ENCODE measurements at places on chromosomes 12 and 14.

- no peak for DNase-seq
Observed at GRCh38 chr14:95547272-95547625, 12.4 kb downstream of the GLRX5 start.

DNA sequence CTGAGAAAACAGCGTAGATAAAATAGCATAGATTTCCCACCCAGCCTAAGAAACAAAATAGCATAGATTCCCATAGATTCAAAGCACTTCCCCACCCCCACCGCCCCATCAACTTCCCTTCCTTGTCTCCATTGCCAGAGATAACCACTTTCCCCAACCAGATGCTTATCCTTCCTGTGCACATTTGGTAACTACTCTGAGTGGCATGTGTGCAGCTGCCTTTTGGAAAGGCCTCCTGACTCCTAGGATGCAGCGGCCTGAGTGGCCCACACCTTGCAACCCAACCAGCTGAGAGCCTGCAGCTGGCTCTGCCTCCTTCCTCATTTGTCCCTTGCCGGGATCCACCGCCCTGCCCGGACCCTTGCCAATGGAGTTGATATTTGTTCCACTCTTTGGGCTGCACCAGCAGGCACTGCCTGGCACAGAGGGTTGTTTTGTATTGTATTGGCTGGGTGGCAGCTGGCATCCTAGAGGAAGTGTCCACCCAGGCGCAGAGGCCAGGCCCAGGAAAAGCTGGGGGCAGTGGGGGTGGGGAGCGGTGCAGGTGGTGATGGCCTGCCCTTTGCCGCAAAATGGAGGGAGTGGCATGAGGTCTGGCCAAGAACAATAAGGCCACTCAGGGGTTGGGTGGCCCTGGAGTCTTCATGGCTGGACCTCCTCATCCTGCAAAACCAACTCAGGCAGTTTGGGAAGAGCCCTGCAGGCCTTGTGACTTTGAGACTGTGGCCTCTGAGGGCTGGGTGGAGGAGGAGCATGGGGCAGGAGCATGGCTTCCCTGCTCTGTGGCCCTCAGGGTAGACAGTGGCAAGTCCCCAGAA is 4.9 kb downstream of the SLC48A1 start:
- DNase-seq: no peak

DNA sequence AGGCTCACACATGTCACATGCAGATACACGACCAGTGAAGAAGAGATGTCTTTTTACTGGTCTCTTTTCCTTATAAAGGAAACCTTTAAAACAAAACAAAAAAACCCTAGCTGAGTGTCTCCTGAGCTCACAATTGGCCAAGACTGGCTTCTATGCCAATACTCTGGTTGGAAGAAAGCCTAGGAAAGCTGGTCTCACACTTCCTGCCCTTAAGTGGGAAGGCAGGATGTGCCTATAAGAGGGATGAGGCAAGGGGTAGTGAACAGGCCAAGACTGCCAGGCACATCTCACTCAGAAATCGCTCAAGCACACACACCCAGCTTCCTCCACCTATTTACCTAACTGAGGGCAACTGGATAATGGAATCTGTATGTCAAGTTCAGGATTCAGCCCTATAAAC is 50.0 kb downstream of the SOCS2 start:
- DNase-seq: no peak

DNA sequence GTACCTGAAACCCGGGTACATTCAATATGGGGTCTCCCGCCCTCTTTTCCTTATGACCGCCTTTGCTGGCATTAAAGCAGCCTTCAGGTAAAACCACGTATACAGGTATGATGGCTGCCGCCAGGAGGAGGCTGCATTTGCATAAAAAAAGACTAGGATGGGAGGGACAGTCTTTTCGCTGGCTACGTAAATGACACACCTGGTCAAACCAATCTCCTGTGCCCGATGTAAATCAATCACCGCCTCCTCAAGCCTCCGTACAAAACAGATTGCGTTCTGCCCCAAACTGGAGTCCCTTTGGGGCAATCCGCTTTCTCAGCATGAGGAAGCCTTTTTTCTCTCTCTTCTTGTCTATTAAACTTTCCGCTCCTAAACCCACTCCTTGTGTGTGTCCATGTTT is 8.1 kb upstream of the ALDH1L2 start:
- no peak for DNase-seq

- no peak for DNase-seq
Observed at GRCh38 chr12:71135812-71136176, 22.0 kb downstream of the TSPAN8 start.

DNA sequence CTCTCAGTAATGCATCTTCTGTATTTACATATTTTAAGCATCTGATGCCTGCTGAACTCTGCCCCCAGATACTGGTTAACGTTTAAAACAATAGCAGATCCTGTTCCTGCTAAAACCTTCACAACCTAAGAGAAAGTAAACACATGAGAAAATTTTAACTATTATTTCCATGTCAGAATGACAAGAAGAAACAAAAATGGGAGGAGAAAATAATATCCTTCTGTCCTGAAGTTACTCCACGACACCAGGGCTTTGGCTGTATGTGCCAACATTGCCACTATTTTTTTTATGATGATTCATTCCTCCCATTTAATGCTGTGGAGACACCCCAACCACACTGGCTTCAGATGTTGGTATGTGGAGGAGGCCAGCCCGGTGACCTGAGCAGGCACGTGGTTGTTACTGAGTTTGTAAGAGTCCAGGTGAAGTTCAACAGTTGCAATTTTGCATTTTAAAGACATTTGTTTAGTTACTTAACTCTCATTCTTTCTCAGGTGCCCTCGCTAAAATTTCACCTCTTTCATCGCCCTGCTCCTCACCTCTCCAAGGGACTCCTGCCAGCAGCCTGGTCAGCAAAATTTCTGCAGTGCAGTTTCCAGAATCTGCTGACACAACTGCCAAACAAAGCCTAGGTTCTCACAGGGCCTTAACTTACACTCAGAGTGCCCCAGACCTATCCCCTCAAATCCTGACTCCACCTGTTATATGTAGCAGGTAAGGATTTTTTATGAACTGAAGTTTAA is 65.5 kb upstream of the SLCO1C1 start:
- DNase-seq: no peak

DNA sequence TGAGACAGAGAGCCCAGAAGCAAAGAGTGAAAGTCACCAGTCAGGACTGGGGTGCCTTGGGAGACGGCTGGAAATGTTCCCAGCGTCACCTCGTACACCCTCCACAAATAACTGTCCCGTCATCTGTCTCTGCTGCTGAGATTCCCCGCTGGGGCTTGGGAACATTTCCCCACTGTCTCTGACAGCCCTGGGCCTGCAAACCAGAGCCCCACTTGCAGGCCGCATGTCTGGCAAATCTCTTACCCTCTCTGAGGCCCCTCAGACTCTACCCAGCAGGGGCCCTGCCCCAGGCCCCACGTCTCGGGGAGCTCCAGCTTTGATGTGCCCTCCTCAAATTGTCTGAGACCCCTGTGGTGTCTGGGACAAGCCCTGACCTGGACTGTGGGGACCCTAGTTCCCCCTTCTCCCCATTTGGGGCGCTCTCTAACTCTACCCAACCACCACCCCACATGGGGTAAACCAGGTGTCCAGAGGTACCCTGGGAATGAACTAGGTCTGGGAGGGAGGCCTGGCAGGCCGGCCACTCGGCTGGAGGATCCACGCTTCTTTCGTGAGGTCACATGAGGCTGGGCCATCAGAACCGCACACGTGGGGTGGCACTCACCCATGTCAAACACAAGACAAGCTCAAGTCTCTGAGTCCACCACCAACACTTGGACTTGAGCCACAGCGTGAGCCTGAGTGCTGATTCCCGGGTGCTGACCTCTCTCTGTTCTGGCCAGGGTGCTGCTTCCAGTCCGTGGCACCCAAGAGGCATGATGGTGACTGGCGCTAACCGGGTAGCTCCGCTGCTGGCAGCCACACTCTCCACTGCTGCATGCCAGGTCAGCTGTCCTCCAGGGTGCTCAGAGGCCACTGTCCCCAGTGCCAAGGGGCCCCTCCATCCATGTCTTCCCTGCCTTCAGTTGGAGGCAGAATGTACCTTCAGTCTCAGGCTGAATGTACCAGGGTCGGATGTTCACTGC is 59.8 kb downstream of the DIO3 start:
- DNase-seq: no peak

GRCh38 chr12:24840046-24840800 is 108.7 kb downstream of the BCAT1 start:
- no peak for DNase-seq

GRCh38 chr12:66733321-66733720 is 54.4 kb upstream of the GRIP1 start:
- no peak for DNase-seq

GRCh38 chr14:20428010-20428365 is 8.0 kb downstream of the KLHL33 start:
- no peak for DNase-seq

DNA sequence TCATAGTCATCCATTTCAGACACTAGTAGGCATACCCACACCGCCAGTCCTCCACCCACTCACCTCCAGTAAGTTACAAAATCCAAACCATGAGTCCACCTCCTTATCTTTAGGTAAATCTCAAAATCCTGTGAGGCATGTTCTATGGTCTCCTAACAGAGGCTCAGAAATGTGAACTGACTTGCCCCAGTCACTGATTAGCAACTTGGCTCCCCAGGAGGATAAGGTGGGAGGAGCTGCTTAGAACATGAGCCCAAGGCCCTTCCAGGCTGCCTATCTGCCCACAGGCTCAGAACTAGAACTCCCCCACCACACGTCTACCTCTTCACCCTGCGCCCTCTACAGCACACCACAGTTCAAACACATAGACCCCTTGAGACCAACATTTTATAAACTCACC is 19.9 kb downstream of the SETD3 start:
- no peak for DNase-seq

- no peak for DNase-seq
Observed at GRCh38 chr14:68476212-68477109, 316.4 kb downstream of the ZFP36L1 start.

All from stimulated activated CD4-positive, alpha-beta T cell treated with anti-CD3 and anti-CD28 coated beads, Interleukin-12 subunit alpha, Interleukin-12 subunit beta, amount 100 ng/mL, for 48 hours (primary cell).